CD4-positive, alpha-beta T cell treated with Interleukin-2 at 100 ng/mL for 4 hours (primary cell): ENCODE measurements at places on chromosomes 13 and 19.
A peak's percentile ranks its signal among the peaks of the same experiment; 100 is the strongest.

- peak; percentile 38 for DNase-seq
Measured at GRCh38 chr13:98994896-98995295, 17.0 kb upstream of the DOCK9 start.

DNA sequence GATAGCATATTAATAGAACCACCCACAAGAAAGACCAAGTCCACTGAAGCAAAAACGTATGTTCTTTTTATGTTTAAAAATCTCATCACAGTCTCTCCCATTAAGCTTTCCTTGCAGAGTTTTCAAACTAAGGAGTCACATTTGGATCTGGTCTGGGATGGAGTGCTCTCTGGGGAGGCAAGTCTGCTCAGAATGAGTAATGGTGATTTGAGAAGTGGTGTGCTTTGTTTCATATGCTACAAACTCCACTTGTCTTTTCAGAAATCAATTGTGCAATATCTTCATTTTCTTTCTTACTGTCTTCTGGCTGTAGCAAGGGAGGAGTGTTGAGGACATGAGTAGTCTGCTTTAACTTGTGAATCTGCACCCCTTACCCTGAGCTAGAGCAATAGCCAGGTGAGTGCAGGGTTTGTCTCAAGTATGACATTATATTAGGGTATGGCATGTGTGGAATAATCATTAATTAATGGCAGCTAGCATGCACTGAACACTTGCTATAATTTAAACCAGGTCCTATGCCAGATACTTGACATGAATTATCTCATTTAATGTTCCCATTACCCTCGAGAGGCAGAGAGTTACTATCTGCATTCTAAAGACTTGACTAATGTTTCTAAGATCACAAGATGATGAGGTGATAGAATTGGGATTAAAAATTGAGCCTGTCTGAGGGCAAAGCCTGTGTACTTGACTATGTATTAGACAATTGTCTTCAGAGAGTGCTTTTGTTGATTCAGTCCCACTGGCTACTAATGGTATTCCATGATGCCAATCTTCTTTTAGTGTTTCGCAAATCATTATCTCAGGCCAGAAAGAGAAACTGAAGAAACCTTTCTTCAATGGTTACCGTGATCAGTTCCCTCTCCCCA lies 171.8 kb downstream of the GPC6 start:
- no peak for DNase-seq

DNA sequence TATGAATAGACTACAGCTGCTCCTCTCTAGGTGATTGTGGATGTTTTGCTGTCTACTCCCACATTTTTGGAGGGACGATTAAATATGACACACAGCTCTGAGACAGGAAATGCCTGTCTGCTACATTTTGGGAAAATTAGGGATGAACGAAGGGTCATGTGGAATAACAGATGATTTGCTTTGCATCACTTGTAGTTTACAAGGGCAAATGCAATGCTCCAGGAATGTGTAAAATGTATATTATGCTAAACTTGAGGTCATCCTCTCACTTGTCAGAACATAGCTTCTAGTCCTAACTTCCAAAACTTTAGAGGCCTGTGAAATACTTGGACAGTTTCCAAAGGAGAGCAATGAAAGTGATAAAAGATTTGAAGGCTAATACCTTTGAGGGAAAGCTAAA lies 284.2 kb upstream of the DACH1 start:
- DNase-seq, result no peak

- no peak for DNase-seq
Measured at GRCh38 chr13:85503797-85504196, 295.4 kb downstream of the SLITRK6 start.

DNA sequence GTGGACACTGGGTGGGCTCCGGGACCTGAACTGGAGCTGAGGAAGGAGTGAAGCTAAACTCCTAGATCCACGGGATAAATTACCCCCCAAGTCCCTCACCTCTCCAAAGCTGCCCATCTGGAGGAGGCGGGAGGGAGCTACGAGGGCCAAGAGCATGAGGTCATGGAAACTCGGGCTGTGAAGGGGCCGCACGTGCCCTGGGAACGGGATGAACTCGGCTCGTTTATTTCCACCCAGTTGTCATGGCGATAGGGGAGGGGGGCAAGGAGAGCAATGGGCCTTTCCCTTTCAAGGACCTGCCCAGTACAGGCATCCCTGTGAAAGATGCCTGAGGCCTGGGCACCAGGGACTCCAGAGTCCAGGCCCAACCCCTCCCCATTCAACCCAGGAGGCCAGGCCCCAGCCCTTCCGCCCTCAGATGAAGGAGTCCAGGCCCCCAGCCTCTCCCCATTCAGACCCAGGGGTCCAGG lies 3.8 kb downstream of the PPP1R12C start:
- no peak for DNase-seq

GRCh38 chr13:21227917-21228316 lies 51.5 kb downstream of the MRPL57 start:
- no peak for DNase-seq

- DNase-seq, result no peak
Measured at GRCh38 chr13:110853235-110853721, 61.6 kb downstream of the ANKRD10 start.

DNA sequence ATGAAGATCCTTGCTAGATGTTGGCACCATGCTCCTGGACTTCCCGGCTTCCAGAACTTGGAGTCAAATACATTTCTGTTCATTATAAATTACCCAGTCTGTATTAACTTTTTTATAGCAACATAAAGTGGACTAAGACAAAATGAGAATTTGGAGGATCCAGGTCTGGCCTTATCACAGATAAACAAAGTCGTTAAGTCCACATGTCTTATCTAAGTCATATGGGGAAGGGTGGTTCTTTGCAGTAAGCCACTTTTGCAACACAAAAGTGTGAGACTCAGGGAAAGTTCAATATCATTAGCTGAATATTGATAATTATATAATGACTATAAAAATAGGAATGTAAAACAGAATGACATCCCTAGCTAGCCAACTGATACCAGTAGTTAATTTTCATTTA lies 91.6 kb upstream of the SIAH3 start:
- no peak for DNase-seq
